ENCODE measurements at places on chromosomes 1 and 21.

- no peak for DNase-seq
These were observed 251.8 kb upstream of the FGGY start for GRCh38 chr1:59045137-59045536.

DNA sequence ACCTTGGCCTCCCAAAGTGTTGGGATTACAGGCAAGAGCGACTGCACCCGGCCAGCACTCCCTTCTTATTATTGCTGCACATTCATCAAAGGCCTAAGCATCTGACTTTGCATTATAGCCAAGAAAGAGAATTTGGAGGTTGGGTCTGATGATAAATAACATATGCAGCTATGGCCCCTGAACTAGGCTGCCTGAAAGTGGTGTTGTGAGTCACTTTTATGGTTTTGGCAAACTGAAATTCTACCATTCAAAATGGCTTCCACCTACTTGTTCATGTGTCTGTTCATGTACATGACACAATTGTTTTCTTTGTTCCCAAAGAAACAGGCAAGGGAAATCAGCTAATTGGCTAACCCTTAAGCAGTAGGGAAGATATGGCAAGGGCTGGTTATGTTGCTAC, 25.0 kb upstream of the UAP1 start:
- no peak for DNase-seq

GRCh38 chr1:231194843-231195516, 33.1 kb downstream of the TRIM67 start:
- no peak for DNase-seq

DNA sequence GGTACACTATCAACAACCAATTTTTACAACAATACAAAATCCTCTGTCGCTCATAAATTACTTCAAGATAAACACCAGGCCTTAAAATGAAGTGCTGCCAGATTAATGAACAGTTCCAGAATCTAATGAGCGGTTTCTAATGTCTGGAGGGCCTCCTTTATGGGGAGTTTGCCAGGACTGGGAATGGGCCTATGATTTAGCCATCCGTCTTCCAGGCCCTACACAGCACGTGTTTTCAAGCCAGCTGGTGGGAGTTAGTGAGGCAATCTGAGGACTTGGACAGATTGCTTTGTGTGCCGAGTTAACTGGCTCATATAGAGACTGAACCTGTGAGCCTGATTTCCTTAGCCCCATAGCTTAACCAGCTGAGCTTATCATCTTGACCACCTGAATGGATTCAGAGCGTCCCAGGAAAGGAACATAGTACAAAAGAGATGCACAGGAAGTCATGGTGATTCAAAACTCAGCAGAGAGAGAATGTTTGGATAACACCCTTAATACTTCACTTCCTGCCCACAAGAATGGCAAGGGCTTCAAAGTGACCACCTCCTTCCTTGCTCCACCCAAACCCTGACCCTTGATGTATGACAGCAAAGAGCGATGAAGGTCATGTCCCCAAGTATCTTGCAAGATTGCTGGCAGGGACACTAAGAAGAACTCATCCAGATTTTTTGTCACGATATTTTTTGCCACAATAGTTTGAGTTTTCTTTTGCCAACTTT, 143.5 kb downstream of the SLC30A10 start:
- no peak for DNase-seq

DNA sequence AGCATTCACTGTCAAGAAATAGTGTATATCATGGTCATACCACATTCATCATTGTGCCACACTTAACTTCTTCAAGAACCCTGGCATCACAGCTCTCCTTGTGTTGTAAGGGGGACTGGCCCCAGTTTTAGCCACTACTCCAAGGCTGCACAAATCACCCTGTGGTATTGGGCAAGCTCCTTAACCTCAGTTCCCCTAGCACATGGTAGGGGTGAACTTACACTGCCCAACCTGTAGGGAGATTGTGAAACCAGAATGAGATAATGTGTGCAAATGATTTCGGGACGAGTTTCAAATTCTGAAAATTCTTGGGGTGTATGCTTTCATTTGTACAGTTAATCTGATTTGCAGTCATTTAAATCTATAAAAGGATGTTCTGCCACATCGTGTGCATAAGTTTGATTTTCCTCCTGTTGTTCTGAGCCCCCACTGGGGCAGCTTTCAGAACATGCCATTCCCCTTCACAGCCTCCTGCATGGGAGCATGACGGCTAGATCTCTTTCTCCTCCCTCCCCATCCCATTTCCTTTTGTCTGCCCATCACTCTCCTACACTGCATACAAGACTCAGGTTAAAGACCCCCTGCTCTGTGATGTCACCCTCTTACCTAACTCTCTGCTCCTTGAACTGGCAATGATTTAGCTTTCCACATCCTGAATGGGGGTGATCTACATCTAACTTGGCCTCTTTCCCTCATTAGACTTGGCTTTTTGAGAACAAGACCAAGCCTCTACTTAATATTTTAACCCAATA, 290.3 kb downstream of the CHRM3 start:
- DNase-seq: no peak

- DNase-seq: no peak
These were observed 8.0 kb downstream of the MED8 start for GRCh38 chr1:43381612-43382011.

DNA sequence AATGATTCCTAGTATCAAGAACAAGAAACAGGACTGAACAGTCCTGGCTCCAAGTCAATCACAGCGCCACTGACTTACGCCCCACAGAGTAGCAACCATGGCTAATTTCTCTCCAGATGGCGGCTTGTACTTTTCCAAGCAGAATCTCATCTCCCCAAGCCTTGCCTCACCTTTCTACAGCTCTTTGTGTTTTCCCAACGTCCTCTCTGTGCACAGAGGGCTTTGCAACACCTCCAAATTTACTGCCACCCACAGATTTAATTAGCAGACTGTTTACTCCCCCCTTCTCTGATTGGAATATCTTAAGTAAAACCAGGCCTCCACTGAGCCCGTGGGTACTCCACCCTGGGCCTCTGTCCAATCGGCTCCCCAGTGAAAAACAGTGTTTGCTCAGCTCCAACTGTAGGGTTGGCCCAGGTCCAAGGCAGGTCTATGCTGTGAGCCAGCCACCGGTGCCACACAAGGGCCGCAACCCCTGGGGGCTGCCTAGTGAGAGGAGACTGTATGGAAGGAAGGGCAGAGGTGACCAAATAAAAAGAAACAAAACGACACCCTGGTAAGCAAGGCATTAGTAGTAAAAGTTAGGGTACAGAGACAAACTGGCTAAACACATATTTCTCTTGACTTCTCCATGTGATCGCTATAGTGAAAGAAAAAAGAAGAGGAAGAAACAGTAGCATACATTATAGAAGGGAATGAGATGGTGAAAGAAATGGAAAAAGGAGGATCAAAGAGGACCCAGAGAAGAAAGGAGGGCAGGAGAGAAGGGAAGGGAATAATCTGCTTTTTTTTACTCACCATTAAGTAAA, 128.4 kb upstream of the SOD1 start:
- no peak for DNase-seq

GRCh38 chr1:19799230-19800075, at the start of gene TMCO4:
TSS of gene TMCO4 (minus strand) at chr1:19799916. CDS start at chr1:19780758, 19,158 bp downstream.
- DNase-seq: peak; percentile 36

DNA sequence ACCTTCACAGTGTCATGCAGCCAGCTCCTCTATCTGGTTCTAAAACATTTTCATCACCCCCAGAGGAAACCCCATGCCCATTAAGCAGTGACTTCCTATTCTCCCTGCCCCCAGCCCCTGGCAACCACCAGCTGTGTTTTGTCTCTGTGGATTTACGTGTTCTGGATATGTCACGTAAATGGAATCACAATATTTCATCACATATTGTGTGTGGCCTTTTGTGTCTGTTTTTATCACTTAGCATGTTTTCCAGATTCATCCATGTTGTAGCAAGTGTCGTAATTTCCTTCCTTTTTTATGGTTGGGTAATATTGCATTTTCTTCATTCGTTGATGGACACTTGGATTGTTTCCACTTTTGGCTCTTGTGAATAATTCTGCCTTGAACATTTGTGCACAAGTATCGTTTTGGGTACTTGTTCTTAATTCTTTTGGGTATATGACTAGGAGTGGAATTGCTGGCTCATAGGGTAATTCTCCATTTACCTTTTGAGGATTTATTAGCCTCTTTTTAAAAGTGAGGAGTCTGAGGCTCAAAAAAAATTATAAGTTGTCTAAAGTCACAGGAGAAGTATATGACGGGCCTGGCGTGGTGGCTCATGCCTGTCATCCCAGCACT, 127.0 kb downstream of the MRPS6 start:
- DNase-seq: no peak

DNA sequence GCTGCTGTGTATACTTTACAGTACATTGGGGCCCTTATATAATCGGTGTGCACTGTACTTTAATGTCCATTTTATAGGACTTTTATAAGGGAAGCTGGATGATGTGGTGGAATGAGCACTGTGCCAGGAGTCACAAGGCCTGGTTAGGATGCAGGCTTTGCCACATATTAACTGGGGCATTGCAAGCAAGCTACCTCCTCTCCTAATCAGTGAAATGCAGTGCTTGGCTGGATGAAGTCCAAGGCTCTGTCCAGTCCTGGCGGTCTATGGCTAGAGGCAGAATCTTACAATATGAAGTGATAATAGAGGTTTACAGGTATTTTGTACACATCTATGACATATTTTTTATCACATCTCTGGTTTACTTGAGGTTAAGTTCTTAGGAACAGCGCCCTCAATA, 1.7 kb upstream of the PKP1 start:
- DNase-seq: no peak

DNA sequence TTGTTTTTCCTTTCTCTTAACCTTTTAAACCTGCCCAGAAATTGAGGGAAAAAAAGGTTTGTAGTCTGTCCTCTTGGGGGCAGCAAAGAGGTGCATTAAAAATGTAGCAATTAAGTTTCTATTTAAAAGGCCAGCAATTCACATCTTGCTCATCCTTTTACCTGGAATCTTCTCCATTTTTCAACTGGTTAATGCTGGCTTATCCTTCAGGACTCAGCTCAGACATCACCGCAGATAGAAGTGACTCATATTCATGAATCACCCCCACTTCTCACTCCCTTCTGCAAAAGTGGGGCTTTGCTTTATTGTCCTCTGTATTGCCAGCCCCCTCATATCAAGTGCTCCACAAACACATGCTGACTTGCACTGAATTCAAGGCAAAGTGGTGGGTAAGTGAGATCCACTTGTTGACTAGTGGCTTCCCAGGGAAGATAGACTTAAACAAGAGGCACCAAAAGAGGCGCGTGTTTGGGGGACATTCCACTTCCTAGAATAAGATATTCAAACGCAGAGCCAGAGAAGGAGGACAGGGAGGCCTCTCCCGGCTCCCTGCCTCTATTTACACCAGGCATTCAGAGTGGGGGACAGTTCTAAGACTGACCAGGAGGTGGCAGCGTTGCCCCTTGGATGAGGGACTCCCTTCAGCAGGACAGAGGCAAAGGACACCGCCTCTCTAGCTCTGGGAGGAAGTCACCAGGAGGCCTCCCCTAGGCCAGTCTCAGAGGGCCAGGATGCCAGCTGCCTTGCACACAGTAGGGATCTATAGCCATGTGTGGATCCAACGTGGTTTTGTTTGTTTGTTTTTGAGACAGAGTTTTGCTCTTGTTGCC, 23.2 kb upstream of the ZNF648 start:
- DNase-seq: peak; percentile 64

- DNase-seq: no peak
These were observed 12.3 kb downstream of the GPA33 start for GRCh38 chr1:167077868-167078210.

- DNase-seq: no peak
These were observed 468.7 kb downstream of the PTBP2 start for GRCh38 chr1:97190326-97190725.

DNA sequence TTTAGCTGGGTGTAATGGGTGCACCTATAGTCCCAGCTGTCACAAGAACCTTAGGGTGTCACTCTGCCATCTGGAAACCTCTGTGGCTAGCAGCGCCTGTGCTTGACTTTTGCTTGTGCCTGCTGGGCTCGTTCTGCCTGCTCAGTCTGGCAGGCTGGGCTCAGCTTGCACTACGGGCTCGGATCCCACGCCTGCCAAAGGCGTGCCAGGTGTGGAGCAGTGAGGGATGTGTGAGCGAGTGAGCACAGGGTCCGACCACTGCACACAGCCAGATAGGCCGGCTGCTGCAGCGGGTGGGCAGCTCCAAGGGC, 2.8 kb upstream of the LSM10 start:
- no peak for DNase-seq

- no peak for DNase-seq
These were observed 22.2 kb downstream of the SLC25A33 start for GRCh38 chr1:9561429-9561828.

GRCh38 chr1:227794817-227795192, 20.7 kb upstream of the PRSS38 start:
- no peak for DNase-seq

- no peak for DNase-seq
These were observed 5.1 kb upstream of the GJA4 start for GRCh38 chr1:34787461-34788420.

DNA sequence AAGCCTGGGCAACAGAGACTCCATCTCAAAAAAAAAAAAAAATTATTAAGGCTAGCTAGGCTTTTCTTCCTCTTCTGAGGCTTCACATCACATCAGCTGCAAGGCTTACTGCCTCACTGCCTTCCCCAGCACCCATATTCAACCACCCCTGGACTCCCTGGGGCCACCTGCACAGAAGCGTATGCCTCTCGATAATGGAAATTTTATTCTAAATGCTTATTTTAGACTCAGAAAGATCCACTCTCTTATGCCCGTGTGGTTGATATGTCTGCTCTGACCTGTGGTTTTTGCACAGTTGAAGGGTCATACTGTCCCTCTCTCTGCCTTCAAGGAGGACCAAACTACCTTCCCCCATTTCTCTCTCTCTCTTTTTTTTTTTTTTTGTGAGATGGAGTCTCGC, 1.5 kb upstream of the FCRLA start:
- DNase-seq: no peak

DNA sequence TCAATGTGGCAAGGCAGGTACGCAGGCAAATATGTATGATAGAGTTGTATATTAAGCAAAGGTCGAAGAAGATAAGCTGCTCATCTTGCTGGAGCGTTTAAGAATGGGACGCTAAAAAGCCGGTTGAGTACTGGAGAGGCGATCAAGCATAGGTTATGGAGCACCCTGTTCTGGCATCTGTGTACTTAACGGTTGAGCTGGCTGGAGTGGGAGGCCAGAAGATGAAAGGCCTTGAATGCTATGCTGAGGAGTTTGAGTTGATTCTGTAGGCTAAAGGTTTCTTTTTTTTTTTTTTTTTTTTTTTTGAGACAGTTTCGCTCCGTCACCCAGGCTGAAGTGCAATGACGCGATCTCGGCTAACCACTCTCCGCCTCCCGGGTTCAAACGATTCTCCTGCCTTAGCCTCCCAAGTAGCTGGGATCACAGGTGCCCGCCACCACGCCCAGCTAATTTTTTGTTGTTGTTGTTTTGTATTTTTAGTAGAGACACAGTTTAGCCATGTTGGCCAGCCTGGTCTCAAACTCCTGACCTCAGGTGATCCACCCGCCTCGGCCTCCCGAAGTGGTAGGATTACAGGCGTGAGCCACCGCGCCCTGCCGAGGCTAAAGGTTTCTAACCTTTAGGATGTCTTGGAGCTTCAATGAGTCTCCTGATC, 850 bp upstream of the KHDC4 start:
- DNase-seq: no peak

- DNase-seq: no peak
These were observed 19.2 kb downstream of the C1orf87 start for GRCh38 chr1:60054374-60054773.

Measured in activated T-cell treated with anti-CD3 and anti-CD28 coated beads for 24 hours (primary cell).